H54 (cell line): ENCODE measurements at places on chromosomes 6 and 20.
A peak's percentile ranks its signal among the peaks of the same experiment; 100 is the strongest.

GRCh38 chr6:149433405-149433804, 33.3 kb downstream of the SUMO4 start:
- no peak for DNase-seq

DNA sequence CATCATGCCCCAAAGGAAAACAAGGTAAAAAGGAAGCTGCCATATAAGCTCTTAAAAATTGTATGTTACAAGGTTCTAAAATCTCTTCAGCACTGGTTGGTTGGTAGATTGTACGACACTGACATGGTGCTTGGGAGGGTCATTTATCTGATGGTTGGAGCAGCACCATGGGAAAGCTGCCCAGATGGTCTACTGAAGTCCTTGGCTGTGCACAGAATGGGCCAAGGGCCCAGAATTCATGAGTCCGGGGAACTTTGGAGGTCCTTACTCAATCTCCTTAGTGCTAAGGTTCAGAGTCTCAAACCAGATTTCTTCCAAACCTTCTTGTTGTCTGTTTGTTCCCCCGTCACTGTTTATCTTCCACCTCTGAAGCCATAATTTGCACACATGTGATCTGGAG, 314.4 kb downstream of the ESR1 start:
- no peak for DNase-seq

- peak; percentile 3 for DNase-seq
These were observed 884.4 kb downstream of the PHF3 start for GRCh38 chr6:64520050-64520449.

GRCh38 chr20:3753501-3754275, 13.9 kb downstream of the ADISSP start:
- DNase-seq, result no peak

DNA sequence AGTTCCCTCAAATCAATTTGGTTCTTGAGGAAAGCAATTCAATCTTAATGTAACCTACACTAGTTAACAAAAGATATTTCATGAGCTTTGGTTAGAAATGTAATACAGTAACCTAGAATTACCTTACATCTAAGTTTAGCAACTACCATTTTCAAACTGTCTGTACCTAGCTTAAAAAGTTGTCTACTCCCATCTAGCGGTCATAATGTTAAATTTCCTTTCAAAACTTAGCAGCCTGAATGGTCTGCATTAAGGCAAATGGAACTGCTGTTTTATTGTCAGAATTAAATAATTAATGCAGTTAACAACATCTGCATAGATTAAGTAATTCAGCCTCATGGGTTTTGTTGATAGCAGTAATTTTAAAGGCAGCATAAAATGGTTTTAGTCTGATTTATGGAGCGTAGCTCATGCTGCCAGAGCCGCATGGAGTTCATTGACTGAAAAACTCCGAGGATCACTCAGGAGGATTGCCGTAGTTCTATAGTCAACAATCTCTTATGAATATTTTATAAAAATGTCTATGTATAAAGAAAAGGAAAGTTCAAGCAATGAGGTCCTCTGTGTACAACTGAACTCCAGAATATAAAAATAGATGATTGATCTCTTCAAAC, 485.4 kb upstream of the MANEA start:
- DNase-seq, result no peak

DNA sequence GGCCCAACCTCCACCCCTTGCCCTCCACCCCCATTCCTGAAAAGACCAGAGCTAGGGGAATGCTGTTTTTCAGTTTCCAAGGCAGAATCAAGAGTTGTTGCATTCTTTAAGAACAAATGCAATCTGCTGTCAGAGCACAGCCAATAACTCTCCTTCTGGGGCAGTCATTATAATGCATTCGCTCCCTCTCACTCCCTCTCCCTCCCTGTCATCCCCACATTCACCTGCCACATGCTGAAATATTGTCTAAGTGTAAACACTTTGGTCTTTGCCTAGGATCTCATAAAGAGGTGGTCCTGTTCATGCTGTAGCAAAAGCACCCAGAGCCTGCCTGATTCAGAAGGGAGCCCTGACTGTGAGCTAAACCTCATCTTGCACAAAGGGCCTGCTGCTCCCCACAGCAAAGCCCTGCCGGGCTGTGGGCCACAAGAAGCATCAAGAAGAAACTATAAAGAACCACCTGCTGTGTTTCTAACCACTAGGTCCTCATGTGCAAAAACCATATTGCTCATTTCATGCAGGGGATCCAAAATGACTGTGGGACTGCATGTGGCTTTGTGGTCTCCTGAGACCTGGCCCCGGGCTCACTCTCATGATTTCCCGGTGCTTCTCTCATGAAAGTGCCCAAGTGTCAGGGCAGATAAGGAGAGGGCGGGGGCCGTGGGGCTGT, 85.6 kb downstream of the GPR6 start:
- no peak for DNase-seq

GRCh38 chr6:119612176-119612891, 262.8 kb upstream of the MAN1A1 start:
- DNase-seq, result no peak

- DNase-seq, result no peak
These were observed 33.6 kb upstream of the RIPOR2 start for GRCh38 chr6:24969343-24969860.

GRCh38 chr6:27495386-27496135, 22.7 kb upstream of the ZNF184 start:
- DNase-seq, result peak; percentile 59

DNA sequence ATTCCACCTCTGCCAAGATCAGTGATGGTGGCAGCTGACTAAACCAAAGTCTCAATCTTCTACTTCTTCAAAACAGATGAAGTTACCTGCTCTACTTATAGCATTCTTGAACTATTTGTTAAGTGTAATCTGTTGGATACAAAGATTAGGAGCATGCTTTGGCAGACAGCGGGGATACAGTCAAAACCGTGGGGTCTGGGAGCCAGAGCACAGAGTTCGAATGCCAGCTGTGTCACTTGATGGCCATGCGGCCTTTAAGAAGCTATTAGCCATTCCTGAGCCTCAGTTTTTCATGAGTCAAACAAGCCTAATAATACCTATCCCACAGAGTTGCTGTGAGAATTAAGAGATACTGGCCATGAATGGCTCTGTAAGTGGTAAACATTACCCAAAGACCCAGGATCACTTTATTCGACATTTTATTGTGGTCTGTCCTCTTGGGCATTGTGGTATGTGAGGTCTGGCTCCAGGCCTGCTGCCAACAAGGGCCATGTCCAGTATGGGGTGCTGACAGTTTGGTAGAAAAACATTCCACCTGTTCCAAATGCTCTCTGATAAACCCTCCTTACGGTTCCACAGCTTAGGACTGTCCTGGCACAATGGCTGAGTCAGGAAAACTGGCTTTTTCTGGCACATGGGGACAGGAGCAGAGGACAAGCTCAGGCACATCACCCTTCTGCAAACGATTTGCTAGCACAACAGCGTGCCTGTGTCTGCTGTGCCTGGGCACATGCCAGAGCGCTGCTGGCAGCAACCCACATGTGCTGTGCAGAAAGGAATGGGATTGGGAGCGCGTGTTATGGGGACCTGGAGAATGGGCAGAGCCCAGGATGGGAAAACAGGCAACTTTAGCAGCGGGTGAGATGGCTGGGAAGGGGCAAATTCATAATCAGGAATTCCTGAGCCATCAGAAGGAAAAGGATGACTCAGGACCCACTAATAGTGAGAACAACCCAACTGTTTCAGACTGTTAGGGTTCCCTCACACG, 15.7 kb upstream of the FAM83C start:
- no peak for DNase-seq

DNA sequence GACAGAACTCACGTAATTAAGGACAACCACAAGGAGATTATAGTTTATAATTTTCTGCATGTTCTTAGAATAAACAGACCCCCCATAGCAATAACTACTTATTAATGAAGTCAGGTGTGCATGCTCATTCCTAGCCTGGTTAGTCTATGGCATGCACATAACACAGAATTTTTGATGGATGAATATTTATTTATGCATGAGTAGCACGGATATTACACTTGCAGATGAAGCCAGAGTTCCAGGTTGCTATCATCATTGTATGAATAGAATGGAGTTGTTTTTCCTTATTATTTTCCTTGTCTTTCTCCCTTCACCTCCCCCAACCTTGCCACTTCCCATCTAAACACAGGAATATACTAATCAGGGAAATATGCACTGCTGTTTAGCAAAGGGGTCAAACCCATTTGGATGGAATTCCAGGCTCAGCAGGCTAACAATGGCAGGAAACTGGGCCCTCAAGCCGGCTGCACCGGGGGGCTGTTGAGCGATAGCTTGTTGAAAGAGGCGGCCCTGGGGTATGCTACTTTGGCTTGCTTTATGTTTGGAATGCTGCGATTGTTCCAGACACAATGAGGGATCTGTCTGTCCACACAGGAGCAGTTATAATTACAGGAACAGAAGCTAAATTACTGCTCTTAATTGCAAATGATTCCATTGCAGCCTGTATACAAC, 112.6 kb downstream of the TMEM170B start:
- DNase-seq, result peak; percentile 27

DNA sequence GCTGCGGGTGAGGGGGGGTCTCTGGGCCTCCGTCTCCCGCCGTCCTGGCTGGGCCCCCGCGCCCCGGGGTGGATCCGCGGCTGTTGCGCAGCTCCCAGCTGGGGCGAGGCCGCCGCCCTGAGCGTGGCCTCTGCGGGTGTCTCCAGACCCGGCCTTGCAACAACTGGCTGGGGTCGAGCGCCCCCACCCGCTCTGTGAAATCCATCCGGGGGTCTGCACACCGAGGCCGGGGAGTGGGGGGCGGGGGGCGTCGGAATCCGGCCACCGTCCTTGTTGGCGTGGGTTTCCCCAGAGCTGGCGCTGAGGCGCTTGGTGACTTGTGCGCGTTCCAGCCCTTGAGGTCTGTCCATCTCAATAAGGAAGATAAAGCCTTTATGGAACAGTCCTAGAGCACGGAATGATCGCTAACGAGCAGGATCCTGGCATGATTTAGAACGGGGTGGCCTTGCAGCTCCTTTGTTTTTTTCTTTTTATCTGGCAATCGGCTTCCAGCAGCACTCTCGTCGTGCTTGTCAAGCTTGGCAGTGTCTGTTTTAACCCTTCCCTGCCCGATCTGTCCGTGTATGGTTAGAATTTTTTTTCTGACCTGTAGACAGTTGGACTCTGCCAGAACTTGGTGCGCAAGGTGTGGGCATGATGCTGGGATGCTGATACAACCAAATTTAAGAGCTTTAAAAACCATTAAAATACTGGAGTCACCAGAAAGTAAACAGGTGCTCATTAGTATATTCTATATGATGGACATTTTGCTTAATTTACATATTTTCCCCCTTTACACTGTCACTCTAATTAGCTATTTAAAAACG, 675 bp downstream of the DSTN start:
- no peak for DNase-seq

DNA sequence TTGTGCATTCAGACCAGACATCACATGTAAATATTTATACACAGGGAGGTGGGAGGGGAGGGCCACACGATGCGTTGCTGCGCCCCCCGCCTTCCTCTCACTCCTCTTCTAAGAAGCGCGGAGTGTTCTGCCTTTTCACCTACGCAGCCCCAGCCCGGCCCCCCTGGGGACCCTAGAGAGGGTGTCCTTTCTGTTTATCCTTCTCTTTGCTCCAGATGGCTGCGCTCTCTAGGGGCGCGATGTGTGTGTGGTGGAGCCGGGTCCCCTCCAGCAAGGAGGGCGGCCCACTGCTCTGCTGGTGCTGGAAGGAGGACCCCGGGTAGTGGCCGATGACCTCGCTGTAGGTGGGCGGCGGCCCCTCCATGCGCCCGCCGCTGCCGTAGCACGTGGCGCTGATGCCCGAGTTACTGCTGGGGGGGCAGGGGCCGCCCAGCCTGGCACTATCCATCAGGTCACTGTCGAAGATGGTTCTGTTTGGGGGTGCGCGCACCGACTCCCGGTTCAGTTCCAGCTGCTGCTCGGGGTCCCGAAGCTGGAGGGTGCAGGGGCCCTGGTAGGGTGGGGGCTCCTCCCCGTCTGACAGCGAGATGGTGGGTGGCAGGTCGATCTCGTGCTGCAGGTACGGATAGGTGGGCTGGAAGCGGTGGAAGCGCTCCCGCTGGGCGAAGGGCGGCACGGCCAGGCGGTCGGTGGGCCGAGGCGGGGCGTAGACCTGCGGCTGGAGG, 31.8 kb upstream of the ZBP1 start:
- no peak for DNase-seq

DNA sequence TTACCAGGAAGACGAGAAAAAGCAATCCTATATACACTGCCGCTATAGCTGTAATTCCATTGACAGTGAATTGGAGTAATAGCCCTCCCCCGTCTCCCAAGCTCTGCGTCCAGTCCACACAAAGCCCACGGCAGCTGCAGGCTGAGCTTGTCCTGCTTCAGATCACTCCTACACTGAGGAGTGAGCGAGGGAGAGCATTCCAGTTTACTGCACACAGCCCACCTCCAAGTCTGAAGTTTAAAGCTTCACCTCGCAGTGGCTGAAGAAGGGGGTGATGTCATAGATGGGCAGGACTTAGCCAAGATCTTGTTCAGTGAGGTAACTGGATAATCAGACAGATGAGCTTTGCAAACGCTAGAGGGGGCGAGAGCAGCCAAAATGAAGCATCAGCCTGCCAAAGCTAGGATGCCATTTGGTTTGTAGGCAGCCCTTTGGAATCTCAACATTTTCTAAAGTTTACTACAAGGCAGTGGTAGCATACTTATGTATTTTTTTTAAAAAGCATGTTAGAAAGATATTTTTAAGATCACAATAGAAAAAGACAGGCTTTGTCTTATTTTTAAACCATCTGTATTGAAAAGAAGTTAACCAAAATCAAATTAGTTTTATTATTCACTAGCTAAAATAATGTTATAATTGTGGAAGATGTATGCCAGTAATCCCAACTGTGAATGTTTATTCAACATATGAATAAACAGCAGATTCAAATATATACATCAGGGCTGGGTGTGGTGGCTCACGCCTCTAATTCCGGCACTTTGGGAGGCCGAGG, at the start of gene FLRT3:
Gene FLRT3, minus strand, starts transcription at position 213 of the 772 bp plus-strand sequence. CDS start 10,106 bp downstream, outside the sequence.
- DNase-seq, result peak; percentile 30

GRCh38 chr6:3631877-3632276, 119.6 kb downstream of the PXDC1 start:
- no peak for DNase-seq

- no peak for DNase-seq
These were observed 6.7 kb upstream of the LAMP5 start for GRCh38 chr20:9507544-9508239.

- DNase-seq, result no peak
These were observed 6.0 kb upstream of the MTG2 start for GRCh38 chr20:62176866-62177265.

DNA sequence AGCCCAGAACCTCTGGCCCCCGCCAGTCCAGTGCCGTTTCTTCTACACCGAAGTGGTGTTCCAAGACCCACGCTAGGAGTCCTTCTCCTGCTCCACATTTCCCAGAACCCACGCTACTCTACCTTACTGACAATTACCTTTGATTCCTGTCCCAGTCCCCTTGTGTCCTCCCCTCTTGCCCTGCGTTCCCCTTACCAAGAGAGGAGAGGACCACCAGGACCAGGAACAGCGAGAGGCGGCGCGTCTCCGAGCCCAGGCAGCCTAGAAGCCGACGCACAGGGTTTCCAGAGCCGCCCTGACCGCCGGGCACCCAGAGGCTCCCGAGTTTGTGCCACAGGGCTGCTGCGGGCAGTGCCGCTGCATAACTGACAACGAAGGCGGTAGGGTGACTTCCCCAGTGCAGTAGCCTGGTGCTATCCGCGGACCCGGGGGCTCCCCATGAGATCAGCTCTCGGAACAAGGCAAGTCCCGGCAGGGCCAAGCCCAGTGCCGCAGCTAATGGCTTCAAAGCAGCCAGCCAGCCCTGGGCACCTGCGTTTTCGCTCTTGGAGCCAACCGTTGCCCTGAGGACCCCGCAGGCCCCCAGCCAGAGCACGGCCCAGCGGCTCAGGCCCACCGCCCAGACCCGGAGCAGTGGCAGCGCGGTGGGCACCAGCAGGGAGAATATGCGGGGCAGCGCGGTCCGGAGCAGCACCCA, 512 bp downstream of the TAP1 start:
- peak; percentile 50 for DNase-seq

- no peak for DNase-seq
These were observed 290.9 kb downstream of the CD83 start for GRCh38 chr6:14408446-14408845.
